ENCODE measurements at places on chromosomes 16 and 17.

GRCh38 chr17:82900741-82901140 is 60.9 kb upstream of the ZNF750 start:
- no peak for DNase-seq

DNA sequence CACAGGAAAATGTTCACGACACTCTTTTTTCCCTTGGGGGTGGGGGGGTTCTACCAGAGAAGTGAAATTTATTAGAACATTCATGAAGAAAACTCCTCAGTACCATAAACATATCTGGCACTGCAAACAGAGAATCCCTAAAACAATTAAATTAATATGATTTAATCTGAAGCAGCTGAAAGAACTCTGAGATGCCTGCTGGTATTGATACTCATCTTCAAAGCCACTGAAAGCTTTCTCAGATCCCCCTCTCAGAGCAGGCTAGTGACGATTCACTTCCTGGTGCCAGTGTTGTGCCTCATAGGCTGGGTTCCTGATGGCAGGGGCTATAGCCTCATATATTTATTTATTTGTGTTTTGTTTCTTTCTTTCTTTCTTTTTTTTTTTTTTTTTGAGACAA is 52.7 kb downstream of the MYH10 start:
- no peak for DNase-seq

- no peak for DNase-seq
Measured at GRCh38 chr16:87451563-87452210, 41.1 kb downstream of the ZCCHC14 start.

GRCh38 chr16:11407047-11407982 is 62.1 kb downstream of the RMI2 start:
- peak; percentile 68 for DNase-seq

DNA sequence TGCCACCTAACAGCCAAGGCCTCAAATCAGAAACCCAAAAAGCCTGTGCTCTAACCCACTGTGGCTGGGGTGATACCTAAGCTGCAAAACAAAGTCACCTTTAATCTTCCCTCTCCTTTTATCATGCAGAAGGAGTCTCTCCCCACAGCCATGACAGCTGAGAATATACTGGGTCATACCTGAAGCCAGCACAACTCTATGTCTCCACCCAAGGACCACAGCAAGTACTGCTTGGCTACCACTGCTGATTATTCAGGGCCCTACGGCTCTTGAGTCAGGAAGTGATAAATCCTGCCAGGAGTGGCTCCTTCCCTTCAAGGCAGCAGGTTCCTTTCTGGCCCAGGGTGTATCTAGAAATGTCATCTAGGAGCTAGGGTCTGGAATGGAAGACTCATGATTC is 151.5 kb upstream of the TOM1L1 start:
- no peak for DNase-seq

DNA sequence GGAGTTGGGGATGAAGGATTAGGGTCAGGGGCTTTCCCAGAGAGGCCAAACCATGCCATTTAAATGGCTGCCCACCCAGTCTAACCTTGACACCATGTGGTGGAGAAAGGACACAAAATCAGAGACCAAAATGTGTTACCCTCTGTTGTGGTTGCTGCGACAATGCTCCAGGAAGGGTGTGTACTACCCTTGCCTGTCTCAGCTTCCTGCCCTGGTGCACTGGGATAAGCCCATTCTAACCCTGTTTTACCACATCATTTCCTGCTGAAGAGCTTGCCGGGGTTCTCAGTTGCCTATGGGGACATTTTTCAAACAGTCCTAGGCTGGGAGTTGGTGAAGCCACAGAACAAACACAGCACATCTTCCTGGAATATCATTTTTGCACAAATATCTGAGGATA is 4.9 kb downstream of the OR4D1 start:
- no peak for DNase-seq

DNA sequence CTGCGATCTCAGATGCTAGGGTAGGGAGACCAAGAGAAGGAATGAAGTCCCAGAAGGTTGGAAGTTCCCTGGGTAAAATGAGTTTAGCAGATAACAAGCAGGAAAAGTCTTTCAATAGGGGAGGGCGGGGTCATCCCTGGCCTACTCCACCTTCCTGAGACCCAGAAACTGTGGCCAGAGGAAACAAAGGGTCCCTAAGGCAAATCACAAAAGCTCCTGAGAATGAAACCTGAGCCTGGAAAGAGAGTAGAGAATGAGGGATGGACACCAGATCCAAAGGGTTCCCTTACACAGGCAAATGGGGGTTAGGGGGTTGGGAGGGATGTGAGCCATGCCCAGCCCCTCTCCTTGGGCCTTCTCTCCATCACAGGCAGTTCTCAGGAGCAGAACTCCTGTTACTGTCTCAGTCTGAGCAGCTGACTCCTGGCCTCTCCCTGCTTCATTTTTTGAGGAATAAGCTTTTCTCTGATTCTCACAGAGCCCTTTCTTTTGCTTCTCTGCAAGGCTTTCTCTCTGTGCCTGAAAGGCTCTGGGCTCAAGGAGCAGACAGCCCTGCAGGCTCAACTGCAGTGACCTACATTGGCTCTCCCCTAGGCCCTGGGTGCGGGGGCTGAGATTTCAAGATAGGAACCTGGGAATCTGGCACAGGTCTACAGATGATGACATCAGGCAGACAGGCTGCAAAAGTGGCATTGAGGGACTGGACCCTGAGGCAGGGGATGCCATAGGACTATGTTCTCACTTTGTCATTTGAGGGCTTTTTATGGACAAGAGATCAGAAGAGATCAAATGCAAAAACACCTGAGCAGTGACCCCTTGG is 9.8 kb upstream of the NR1D1 start:
- DNase-seq: no peak

- DNase-seq: no peak
Measured at GRCh38 chr16:88744577-88745521, 38.5 kb downstream of the CTU2 start.

- DNase-seq: no peak
Measured at GRCh38 chr17:8366231-8366630, 10.3 kb downstream of the KRABD2 start.

- DNase-seq: no peak
Measured at GRCh38 chr17:74815550-74816370, 39.6 kb upstream of the NAT9 start.

DNA sequence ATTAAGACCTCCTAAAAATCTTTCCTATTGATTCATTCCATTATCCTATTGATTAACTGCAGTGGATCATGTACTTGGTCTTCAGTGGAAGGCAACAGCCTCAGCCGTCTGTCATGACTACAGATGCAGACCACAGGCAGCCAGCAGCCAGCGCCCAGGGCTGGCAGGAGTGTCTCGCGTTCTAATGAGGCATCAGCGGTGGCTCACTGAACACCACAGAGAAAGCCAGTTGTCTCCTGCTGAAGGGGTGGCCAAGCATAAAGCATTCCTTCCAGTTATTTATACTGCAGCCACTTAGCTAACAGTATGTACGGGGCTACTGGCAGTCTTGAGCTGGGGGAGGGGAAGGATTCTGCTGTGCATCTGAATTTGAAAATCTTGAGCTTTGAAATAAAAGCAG is 214.3 kb downstream of the IRX3 start:
- no peak for DNase-seq

GRCh38 chr17:76141212-76142038 is at the start of gene FOXJ1:
Gene FOXJ1, minus strand, starts transcription at chr17:76141245. Its CDS starts 850 bp downstream, at chr17:76140395.
- peak; percentile 87 for DNase-seq

- no peak for DNase-seq
Measured at GRCh38 chr17:81987161-81987770, 9.8 kb downstream of the ASPSCR1 start.
